Activated CD4-positive, alpha-beta memory T cell treated with anti-CD3 and anti-CD28 coated beads for 36 hours (primary cell): ENCODE measurements at places on chromosomes 6 and 20. TPM values are rescaled to one million over a fixed set of nuclear protein-coding genes. Genes with fewer than 3 reads are reported as not detected.
A peak's percentile ranks its signal among the peaks of the same experiment; 100 is the strongest.

DNA sequence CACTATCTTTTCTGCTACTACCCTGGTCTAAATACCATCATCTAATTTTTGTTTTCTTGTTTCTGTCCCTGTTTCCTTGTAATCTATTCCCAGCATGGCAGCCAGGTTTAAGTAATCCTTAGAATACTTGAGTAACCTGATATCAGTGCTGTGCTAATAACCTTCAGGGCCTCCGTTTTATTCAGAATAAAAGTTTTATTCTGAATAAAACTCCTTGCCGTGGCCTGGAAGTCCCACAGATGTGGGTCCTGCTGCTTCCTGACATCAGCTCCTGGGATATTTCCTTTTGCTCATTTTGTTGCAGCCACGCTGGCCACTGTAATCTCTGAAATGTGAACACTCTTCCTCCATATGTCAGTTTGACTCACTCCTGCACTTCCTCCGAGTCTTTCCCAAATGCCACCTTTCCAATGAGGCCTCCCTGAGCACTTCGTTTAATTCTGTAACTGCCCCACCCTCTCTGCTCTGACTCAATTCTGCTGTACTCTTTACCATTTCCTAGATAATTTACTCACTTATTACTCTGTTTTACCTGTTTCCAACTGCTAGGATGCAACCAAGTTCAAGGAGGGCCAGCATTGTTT, 114.0 kb upstream of the FOXA2 start:
- no peak for DNase-seq

- no peak for DNase-seq
Measured at GRCh38 chr6:136737871-136738691, 54.2 kb downstream of the MAP3K5 start.

The ARFGAP1 gene
- 68.4 TPM for total RNA-seq

DNA sequence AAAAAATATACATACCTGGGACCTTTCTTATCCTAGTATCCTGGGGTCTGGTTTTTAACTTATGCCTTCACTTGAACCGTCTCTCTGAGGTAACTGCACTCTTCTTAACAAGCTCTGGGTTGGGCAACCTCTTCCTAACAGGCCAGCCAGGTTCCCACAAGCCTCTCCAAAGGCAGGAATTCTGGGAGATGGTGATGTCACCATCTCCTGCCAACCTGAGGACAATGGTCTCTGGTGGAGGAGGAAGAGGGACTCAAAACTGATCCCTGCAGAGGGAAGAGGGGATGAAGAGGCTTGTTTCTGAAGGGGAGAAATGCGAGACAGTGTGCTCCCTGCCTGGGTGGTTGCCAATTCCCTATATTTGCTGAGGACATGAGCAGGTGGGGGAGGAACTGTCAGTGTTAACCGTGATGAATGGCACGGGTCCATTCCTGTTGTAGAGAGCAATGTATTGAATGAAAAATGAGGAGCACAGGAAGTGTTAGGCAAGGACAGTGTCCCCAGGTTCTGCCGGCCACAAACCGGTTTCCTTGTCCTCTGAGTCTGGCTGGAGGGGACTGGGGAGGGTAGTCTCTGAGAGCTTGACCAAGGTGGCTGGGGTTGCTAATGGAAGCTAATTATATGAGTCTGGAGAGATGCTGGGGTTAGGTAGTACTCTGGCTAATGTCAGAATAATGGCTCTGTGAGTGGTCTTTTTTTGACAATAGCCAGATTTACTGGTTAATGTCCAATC, 95.5 kb downstream of the KCNB1 start:
- no peak for DNase-seq

The FOXQ1 gene
- total RNA-seq = not detected

The CCM2L gene
- not detected for total RNA-seq

The APCDD1L gene
- total RNA-seq = not detected

The PRSS16 gene
- 2.3 TPM for total RNA-seq

The ID4 gene
- total RNA-seq = not detected

The WASF1 gene
- 1.9 TPM for total RNA-seq

GRCh38 chr6:44435500-44435899, 48.0 kb downstream of the CDC5L start:
- DNase-seq = no peak

The MAFB gene
- not detected for total RNA-seq

DNA sequence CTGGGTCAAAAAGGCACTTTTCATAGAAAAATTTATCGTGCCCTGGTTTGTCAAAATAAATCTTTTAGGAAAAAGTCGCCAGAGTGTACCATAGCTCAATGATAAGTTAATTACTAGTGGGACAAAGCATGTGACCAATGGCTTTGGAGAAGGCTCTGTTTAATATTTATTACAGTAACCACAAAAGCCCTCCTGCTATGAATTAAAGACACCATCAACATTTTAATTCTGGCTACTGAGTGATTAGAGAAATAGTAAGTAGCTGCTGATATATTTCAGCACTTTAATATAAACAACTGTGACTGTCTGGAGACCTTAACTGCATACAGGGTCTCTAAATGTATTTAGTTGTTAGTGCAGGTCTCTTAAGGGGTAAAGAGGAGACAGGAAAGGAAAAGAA, 38.3 kb downstream of the KIF13A start:
- DNase-seq = no peak

DNA sequence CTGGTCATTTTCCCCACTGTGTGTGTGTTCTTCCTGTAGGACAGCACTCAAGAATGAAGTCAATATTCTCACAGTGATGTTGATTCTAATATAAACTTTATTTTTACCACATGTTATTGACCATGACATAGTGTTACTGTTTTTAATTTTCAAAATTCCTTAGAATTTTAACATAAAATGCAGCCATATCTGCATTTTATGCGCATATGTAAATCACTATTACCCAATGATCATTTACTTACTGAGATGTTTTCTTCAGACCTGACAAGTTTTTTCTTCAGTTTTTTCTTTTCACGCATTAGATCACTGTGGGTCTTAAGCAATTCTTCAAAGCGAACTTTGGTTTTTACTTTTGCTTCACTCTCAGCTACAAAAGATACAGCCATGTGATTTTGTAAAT, 7.2 kb downstream of the AHI1 start:
- no peak for DNase-seq

GRCh38 chr6:156948807-156949206, 171.6 kb downstream of the ARID1B start:
- no peak for DNase-seq

GRCh38 chr20:37590938-37591490, 63.3 kb upstream of the BLCAP start:
- no peak for DNase-seq

The MYB gene
- total RNA-seq = 19.4 TPM

DNA sequence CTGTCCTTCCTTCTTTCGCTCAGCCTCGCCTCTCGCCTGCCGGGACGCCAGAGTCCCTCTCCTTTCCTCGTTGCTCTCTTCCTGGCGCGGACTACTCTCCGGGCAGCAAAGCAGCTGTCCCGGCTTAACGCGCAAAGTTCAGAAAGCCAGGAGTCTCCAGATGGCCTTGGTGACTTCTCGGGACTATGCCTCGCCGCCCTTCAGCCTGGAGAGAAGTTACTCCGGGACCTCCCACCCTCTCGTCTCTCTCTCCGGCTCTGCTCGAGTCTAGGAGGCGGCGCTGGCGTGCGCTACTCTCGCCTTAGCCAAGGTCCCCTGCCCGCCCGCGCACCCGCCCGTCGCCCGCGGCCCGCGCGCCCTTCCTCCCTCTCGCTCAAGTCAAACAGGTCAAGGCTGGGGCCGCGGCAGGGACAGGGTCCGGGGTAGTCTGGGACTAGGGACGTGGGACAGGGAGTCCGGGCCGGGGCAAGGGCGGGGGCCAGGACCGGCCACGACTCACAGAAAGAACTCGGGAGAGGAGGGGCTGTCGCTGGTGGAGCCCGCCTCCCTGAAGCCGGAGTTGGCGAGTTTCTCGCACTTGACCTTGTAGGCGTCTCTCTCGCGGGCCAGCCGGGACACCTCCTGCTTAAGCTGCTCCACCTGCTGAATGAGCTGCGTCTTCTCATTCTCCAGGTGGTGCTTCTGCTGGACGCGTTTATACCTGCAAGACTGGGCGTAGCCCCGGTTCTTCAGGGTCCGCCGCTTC, 1.5 kb downstream of the MAFB start:
- DNase-seq = no peak

The MOG gene
- total RNA-seq = not detected

DNA sequence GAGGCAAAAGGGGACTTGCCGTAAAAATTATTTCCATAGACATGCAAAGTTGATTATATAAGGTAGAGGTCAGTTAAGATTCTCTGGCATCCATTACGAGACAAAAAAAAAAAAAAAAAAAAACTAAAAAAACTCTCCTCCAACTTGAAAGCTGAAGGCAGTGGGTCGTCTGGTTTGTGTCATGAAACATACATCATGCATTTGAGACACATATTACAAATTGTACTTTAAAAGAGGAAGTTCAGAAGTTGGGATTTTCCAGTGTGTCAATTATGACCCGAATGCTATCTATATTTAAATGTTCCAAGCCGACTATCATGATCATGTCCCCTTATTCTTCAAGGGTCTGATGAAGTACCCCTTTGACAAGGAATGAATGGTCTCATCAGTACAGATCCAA, 125.1 kb downstream of the ZNF217 start:
- DNase-seq = no peak

DNA sequence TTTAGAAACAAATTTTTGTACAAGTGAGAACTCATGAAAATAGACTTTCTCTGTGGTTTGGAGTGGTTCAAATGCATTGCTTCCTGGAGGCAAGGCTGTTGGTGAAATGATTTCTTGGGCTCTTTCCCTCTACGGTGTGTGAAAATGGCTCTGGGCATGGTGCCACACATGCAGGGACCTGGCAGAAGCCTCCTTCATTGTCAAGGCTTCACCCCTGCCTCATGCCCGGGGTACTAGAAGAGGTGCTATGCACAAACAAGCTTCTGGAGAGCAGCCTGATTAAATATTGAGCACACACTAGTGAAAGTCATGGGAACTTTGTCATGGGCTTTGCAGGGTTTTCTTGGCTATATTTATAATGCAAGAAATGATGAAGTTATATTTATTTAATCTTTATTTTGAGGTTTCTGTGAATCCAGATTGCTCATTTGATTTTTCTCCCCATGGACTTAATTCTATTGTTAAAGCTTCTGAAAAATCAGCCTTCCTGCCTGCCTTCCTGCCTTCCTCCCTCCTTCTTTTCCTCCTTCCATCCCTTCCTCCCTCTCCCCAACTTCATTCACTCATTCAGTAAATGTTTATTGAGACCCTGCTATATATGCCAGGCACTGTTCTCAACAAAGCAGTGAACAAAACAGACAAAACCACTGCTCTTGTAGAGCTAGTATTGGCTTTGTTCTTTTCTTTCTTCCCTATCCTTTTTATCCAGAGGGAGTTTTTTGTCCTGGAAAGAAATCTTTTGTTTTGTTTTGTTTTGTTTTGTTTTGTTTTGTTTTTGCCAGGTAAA, 21.0 kb downstream of the C6orf89 start:
- no peak for DNase-seq

The DEFB124 gene
- not detected for total RNA-seq

GRCh38 chr20:36812594-36813463, 39.3 kb upstream of the DSN1 start:
- DNase-seq = no peak

- no peak for DNase-seq
Measured at GRCh38 chr20:62879275-62880146, 17.9 kb upstream of the TCFL5 start.

- no peak for DNase-seq
Measured at GRCh38 chr6:151275566-151275965, 35.8 kb downstream of the AKAP12 start.

GRCh38 chr20:32632461-32633354, 41.0 kb downstream of the C20orf203 start:
- no peak for DNase-seq

The TBPL1 gene
- total RNA-seq = 35.7 TPM

DNA sequence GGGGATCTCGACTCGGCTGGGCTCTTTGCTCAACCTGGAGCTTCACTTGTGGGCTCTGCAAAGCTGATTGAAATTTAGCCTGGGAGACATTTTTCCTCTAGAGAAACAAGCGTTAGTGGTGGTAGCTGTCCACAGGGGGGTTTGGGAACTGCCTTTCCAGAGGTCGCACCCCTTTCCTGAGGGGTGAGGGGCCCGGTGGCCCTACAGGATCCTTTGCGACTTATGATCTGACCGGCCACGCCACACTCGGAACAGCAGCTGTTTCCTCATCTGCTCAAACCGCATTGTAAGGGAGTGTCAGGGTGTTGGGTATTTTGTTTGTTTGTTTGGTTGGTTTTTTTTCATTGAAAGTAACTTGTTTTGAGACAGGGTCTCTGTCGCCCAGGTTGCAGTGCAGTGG, 21.0 kb downstream of the PNLDC1 start:
- no peak for DNase-seq

The TNXB gene
- 5.2 TPM for total RNA-seq

- DNase-seq = peak; percentile 12
Measured at GRCh38 chr20:47330933-47331708, 25.4 kb downstream of the ZMYND8 start.

The SIRPD gene
- not detected for total RNA-seq

The ETV7 gene
- 5.8 TPM for total RNA-seq

DNA sequence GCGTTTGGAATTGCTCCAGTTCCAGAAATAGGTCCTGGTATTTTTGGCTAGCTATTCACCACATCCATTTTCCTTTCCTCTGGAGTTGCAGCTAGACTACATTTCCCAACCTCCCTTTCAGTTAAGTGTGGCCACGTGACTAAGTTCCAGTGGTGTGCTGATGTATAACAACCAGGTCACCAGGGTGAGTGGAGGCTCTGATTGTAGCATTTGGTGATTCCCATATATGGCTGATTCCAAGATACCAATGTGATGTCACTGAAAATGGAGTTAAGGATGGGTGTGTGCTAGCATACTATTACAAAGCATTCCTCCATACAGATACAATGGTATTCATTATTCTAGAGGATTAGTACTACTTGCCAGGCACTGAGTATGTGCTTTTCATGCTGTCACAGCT, 49.7 kb upstream of the STK35 start:
- DNase-seq = no peak

The CLDN20 gene
- total RNA-seq = not detected

DNA sequence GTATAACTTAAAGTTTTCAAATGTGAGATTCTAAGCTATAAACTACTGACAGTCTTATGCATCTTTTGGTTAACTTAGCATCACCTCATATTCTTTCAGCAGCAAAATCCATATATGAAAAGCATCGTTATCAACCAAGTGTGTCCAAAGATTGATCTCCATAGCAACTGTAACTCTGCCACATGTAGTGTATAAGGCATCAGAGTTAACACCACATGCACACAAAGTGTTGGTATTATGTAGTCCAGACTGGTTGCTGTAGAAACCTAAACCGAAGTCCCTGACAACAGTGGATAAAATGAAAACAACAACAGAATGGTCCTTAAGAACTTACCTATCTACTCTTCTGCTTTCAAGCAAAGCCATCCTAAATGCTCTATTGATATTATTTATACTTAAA, 39.6 kb downstream of the PDSS2 start:
- no peak for DNase-seq

The CHD6 gene
- total RNA-seq = 25.2 TPM
